ENCODE measurements at places on chromosomes 7 and 10. TPM values are rescaled to one million over a fixed set of nuclear protein-coding genes. Genes with fewer than 3 reads are reported as not detected.

Gene TAS2R4
- not detected for polyA plus RNA-seq

Gene DENND10
- 29.1 TPM for polyA plus RNA-seq

Gene PNLIPRP2
- polyA plus RNA-seq = not detected

Gene LBX1
- not detected for polyA plus RNA-seq

Gene CALML3
- polyA plus RNA-seq = not detected

Gene GALNT17
- not detected for polyA plus RNA-seq

Gene TMEM130
- not detected for polyA plus RNA-seq

DNA sequence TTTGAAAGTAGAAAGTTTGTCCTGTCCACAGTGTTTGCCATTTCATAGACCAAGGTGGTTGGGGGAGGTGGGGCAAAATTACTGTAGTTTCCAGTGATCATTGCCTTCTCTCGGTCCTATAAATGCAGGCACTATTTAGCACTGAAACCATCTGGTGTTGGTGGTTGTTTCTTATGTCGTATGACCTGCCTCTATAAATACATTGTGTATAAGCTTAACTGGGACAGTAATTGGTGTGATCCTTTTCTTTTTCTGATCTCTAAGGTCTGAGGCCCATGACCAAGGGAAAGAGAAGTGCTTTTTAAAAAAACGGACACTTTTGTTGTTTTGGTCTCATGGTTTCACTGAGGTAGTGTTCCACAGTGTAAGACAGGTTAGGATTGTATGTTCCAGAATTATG lies 63.1 kb downstream of the AUTS2 start:
- no peak for DNase-seq

DNA sequence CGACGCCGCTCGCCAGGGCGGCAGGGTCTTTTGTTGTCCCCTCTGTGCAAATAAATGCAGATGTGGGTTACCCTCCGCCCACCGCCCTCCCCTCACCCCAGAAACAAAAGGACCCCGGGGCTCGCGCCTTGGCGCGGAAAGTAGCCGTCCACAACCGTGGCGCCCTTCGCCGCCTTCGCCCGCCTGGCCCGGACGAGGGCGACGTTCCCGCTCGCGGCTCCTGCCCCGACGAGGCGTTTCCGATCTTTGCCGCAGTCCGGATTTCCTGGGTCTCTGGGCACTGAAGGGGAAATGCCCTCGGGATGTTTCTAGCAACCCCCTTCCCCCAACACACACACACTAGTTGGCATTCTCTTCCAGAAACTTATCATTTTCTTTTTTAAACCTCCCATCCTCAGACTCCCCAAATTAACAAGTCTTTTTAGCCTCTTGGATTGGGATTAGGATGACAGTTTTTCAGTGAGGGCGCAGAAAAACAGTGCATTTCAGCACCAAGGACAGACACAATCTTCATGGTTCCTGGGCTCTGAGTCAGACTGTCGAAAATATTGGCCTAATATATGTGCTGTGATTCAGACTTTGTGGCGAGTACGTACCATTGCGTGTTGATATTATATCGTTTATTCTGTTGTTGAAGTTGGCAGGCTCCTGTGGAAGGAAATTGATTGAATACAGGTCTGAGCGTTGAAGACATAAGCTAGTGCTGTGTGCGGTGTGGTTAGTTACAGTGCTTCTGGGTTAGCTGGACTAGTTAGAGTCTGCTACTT lies 771 bp downstream of the PHYHIPL start:
- DNase-seq = no peak

DNA sequence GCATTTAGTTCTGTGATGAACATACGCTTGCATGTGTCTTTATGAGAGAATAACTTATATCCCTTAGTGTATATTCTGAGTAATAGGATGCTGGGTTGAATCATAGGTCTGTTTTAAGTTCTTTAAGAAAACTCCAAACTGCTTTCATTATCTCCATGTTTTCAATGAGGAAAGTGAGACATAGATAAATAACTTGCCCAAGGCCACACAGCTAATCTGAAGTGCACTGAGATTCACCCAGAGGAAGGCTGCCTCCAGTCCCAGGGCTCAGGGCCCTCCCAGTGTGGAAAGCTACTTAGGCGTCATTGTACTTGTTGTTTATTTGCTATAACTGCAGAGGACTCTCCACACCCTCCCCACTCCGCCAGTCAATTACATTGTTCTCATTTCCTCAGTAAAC lies 126.7 kb downstream of the INHBA start:
- no peak for DNase-seq

- no peak for DNase-seq
These were observed 22.4 kb downstream of the SLC25A13 start for GRCh38 chr7:96299496-96299895.

DNA sequence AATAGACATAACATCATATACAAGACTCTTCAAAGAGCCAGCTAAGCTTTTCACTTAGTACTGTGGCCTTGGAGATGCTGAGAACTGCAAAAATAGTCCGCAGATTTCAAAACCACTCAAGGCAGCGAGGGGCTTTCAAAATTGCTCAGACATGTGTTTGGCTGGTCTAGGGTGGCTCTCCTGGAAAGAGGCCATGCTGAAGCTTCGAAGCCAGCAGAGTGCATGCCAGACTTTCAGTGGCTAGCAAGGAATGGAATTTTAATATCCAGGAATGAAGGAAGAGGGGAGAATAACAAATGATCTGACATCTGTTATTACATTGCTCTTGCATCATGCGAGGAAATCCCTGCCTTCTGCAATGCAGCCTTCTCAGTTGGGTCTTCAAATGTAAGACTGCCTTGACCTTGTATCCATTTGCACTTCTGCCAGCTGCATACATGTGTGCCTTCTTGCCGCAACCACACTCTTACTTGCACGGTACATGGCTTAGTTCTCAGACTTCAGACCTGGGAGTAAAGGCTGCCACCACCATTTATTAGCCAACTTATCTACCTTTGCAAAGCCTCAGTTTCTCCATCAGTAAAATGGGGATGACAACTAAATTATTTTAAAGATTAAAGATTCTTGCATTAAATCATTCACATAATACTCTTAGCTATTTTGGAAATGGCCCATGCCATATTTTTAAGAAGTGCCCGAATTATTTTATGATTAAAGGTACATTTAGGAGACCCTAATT lies 55.9 kb downstream of the ITIH5 start:
- DNase-seq = no peak

GRCh38 chr10:33095867-33096815 lies 138.1 kb upstream of the ITGB1 start:
- no peak for DNase-seq

DNA sequence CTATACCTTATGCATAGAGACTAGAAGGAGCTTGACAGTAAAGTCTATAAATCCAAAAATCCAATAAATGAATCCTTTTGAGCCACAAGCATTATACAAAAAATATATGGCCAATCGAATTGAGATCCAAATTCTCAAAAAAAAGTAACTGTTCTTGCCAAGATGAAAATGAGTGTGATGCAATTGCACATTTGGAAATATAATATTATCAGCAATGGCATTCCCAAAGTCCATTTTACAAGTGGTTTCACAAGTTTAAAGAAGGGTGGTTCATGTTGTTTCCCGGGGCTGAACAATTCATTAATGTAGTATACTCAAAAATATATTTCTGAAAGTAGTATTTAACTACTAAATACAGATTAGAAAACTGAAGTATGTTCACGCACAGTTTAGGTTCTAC lies 7.3 kb downstream of the RP9 start:
- no peak for DNase-seq

GRCh38 chr7:67045496-67045995 lies 48.9 kb downstream of the TYW1 start:
- DNase-seq = no peak

- no peak for DNase-seq
These were observed 116.2 kb upstream of the GPR26 start for GRCh38 chr10:123549761-123550454.
